ENCODE measurements at places on chromosomes 12 and 14. TPM values are rescaled to one million over a fixed set of nuclear protein-coding genes. Genes with fewer than 3 reads are reported as not detected.
A peak's percentile ranks its signal among the peaks of the same experiment; 100 is the strongest.

- no peak for DNase-seq
These were observed 160.3 kb upstream of the PELI2 start for GRCh38 chr14:55957950-55958349.

- no peak for DNase-seq
These were observed 26.0 kb downstream of the XRCC3 start for GRCh38 chr14:103688906-103689902.

- no peak for DNase-seq
These were observed 199.6 kb upstream of the OTX2 start for GRCh38 chr14:57009585-57010515.

GRCh38 chr12:121124402-121125109, 8.1 kb upstream of the P2RX7 start:
- DNase-seq, result peak; percentile 93

DNA sequence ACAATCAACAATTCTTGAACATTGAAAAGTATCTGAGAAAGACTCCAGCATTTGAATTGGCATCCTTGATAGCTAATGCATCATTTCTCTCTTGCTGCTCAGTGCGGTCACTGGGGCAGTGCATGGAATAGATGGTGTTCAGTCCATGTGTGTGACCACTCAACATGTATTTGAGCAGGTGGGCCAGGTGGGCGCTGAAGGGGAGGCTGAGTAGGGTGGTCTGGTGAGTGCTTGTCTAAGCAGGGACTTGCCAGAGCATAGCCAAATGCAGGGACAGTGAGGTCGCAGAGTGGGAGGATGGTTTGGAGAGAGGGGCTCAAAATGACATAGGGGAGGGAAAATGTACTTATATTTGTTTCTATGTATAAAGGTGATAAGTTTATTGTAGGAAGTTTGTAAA, 409.0 kb downstream of the TMEM121 start:
- no peak for DNase-seq

- no peak for DNase-seq
These were observed 67.6 kb upstream of the KTN1 start for GRCh38 chr14:55512421-55512820.

- DNase-seq, result no peak
These were observed 562.2 kb downstream of the VRK1 start for GRCh38 chr14:97359341-97359740.

GRCh38 chr14:63573581-63573980, 30.4 kb upstream of the PPP2R5E start:
- DNase-seq, result peak; percentile 79

DNA sequence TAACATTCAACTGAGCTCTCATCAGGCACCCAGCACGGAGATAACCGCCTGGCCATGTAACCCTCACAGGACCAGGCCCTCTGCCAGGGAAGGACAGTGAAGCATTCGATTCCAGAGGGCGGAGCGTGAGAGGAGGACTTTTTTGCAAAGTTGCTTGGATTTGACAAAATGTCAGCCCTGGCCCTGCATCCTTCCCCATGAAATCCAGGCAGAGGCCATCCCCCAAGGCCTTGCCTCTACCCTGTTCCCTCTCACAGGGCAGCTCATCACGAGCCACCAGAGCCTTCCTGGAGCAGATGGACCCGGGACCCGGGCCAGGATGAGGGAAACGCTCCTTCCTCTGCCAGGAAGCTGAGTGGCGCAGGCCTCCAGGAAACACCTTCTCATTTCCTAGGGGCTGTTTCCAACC, 17.0 kb downstream of the CAMKK2 start:
- DNase-seq, result peak; percentile 80

DNA sequence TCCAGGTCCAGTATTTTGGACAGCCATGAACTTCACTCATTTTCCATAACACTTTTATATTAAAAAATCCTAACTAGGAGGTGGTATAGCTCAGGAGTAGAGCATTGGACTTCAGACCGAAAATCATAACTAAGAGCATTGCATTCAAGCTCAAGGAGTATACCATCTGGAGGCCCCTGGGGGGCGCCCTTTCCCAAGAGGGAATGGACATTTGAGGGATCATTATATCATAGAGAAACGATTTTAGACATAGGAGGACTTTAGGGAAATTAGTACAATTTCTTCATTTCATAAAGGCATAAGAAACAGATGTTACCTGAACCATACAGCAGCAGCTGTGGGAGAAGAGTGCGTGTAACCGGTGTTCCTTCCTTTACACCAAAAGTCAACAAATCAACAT, 5.2 kb upstream of the ATG14 start:
- peak; percentile 30 for DNase-seq

DNA sequence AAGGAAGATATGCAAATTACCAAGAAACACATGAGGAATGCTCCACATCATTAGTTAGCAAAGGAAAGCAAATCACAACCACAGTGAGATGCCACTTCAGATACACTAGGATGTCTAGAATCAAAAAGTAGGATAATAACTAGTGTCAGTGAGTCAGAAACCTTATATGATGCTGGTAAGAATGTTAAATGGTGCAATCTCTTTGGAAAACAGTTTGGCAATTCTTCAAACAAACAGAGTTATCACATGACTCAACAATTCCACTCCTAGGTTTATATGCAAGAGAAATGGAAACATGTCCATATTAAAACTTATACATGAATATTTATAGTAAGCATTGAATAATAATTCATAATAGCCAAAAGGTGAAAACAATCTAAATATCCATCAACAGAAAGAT, 220.9 kb downstream of the FOXG1 start:
- no peak for DNase-seq

DNA sequence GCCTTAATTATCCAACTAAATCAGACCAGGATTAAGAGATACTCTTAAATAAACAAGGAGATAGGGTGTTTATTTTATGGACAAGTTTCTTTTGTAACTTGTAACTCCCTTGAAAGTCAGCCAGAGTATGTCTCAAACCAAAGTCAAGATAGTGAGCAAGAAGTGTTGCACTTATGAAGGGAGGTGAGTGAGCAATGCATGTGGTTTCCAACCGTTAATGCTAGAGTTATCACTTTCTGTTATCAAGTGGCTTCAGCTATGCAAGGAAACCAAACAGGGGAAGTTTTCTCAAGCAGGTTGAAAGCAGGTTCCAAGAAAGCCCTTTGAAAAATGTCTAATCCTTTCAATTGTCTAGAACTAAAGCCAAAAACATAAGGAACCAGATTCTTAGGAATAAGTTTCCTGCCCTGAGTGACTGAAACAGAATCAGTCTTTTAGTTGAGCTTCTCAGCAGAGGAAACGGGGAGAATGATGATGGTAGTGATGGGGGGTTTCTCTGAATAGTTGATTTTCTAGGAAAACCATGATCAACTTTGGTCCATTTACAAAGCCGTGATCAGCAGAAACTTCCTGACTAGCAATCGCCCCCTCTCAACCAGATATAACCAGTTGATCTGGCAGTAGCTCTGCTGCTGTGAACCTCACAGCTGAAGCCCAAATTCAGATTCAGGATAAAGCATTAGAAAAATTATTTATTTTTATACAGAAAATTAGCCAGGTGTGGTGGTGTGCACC, 128.4 kb downstream of the DAD1 start:
- DNase-seq, result no peak

- DNase-seq, result no peak
These were observed 86.7 kb downstream of the TMEM260 start for GRCh38 chr14:56666294-56666693.

GRCh38 chr12:68480526-68480925, 130.2 kb upstream of the RAP1B start:
- no peak for DNase-seq

DNA sequence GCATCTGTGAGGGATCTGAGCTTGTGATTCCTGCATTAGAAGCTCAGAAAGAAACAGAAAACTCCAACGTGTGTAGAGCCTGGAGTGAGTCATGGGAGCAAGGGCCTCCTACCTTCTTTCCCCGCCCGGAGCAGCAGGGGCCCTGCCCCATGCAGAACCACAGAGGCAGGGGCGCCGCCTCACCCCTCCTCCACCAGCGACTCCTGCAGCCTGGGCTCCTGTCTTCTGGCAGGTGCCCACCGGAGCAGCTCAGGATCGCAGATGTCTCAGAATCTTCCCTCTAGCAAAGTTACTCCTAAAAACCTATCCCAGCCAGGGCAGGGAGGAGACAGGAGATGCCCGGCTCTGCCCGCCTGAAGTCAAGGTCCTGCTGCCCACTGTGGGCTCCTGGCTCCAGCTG, 58.7 kb downstream of the STX2 start:
- DNase-seq, result no peak

GRCh38 chr14:47507861-47508260, 167.5 kb downstream of the MDGA2 start:
- no peak for DNase-seq

- DNase-seq, result no peak
These were observed 218 bp downstream of the LYSET start for GRCh38 chr14:93185349-93185720.

DNA sequence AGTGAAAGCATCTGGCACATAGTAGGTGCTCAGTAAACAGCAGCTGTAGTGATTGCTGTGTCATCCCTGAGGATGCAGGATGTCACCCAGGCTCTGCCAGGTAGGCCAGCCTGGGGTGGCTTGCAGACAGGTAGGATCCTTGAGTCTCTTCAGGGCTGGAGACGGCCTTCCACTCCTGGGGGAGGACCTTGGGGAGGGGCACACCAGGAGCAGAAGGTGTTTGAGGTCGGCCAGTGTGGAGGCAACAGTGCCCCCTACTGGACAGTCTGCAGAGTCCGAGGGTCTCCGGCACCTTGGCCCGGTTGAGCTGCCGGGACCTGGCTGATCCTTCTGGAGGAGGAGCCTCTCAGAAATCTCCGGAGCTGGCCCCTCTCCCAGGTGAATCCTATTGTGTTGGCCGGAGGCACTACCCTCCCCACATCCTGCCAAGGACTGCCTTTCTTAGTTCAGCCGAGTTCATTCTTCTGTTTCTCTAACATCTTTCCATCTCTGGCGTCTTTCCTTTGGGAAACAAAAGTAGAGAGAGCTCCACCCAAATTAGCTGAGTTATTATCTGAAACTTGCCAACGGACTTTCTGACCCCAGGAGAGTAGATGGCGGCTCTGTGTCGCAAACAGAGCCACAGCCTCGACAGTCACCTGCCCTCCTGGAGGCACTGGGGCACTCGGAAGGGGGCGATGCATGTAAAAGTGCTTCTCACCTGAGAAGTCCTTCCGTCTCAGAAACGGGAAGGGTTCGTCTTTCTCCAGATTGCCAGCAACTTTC, 41.8 kb upstream of the CLMN start:
- DNase-seq, result peak; percentile 67

DNA sequence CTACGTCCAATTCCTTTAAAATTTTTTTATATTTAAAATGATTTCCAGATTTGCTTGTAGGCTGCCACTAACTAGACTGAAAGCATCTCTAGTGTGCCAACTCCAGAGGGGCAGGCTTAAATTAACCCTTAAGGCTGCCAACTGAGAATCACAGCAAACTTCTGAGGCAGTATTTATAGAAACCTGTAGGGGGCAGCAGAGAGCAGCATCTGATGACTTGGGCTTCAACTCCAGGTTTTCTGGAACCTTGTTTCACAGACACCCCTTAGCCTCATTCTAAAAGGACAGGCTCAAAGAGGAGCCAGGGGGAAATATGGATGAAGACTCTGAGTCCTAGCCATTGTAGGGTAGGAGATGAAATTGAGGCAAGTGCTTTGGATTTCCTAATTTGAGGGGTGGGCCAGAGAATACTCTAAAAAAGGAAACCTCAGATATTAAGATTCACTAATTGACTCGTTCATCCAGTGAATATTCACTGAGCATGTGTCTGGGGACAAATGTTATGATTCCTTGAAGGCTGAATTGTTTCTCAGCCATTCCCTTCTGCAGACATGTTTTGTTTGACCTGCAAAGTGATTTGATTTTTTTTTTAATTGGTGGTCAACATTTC, 63.3 kb upstream of the HSPB8 start:
- peak; percentile 71 for DNase-seq

- DNase-seq, result no peak
These were observed 82.5 kb downstream of the PRICKLE1 start for GRCh38 chr12:42507081-42507480.

DNA sequence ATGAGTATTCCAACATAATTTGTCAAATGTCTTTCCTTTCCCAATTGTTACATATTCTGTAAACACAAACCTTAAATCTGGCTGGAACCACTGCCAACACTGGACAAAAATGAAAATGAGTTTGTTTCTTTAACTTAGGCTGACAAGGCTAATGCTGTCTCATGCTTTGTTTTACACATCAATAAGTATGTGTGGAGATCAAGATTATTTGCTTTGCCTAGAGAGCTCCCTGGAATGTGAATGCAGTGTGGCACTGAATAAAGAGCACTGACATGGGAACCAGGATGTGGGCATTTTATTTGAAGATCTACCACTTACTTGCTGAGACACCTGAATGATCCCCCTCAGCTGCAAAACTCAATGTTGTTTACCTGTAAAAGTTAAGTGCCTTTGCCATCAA, 61.7 kb downstream of the RALGAPA1 start:
- DNase-seq, result no peak

DNA sequence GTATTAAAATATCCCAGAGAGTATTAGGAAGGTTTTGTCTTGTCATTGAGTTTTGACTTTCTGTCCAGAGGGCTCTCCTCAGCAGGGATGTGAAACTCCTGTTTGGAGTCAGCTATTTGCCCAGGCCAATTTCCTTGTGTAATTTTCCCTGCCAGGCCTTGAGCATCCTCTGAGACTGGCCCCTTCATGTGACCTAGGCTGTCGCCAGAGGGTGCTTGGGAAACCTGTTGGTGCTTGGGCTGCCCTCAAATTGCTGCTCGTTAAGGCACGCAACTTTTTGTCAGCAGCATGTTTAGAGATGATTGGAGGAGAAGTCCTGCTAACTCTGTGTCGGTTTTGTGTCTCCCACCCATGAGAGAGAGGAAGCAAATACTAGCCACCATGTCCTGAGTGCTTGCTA, 39.1 kb downstream of the IQSEC3 start:
- DNase-seq, result no peak

Gene RIPK3
- 5.8 TPM for total RNA-seq

Gene TAS2R31
- 6.8 TPM for total RNA-seq

Gene FAM186B
- 0.34 TPM for total RNA-seq

Gene TMEM119
- under 0.01 TPM for total RNA-seq

Gene TAS2R7
- not detected for total RNA-seq

Gene B4GALNT1
- total RNA-seq, result 0.14 TPM

Gene FOXG1
- total RNA-seq, result not detected

Gene ARMH4
- total RNA-seq, result 2.0 TPM

Gene TSHR
- total RNA-seq, result not detected

Gene OR4K17
- total RNA-seq, result not detected

Gene NRIP2
- total RNA-seq, result not detected

Gene AMIGO2
- 4.2 TPM for total RNA-seq

Gene FSCB
- not detected for total RNA-seq

Gene ZNF385A
- total RNA-seq, result 2.2 TPM

Gene AQP6
- 0.05 TPM for total RNA-seq

Gene MANSC4
- total RNA-seq, result not detected

Gene TAC3
- total RNA-seq, result not detected

Gene DDX55
- 16.6 TPM for total RNA-seq

Gene POTEM
- not detected for total RNA-seq

Measured in dermis blood vessel endothelial cell (primary cell).